COR-L47 (cell line): ENCODE measurements at places on chromosomes 13 and 19.

DNA sequence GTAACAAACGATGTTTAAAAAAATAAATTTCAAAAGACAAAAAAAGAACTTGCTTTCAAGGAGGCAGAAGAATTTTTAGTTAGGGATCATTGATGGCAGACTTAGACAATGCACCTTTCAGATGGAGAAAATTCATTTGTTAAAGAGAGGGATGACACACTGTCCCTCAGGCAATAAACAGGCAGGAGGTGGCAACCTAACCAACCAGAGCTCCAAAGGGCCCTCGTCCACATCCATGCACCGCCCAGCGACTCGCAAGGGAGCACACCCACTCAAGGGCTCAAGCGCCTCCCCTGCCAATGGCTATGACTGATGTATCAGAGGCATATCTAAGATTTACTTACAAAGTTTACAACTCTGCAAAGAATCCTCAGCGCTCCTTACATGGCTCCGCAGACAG is 81.9 kb downstream of the TUBGCP3 start:
- no peak for DNase-seq

DNA sequence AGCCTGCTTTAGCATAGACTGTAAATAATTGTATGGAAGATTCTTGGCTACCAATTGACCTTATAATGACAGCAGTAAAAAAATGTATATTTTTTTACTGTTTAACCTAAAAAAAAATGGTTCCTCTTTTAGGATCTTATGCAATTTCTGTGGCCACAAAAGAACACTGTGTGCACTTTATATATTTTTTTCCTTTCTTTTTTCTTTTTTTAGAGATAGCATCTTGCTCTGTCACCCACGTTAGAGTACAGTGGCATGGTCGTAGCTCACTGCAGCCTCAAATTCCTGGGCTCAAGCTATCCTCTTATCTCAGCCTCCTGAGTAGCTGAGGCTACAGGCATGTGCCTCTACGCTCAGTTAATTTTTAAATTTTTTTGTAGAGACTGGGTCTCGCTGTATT is 6.1 kb downstream of the FLT3 start:
- no peak for DNase-seq

- DNase-seq: no peak
Measured at GRCh38 chr19:7983995-7984837, 21.2 kb downstream of the ELAVL1 start.

DNA sequence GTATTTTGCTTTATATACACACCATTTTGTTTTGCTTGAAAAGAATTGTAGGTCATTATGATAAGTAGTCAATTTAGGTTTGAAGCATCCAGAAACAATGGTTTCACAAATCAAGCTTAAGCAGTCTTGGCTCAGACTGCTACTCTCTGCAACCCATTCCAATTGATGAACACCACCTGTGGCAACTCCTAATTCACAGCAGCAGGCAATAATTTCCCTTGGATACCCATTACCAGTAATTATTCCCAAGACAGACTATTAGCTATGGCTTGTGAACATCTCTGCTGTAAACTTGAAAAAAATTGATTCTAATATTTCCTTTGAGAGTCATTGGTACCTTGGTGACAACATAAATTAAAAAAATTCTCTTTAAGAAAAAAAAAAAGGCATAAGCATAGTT is 299.3 kb upstream of the SLITRK6 start:
- peak; percentile 75 for DNase-seq

DNA sequence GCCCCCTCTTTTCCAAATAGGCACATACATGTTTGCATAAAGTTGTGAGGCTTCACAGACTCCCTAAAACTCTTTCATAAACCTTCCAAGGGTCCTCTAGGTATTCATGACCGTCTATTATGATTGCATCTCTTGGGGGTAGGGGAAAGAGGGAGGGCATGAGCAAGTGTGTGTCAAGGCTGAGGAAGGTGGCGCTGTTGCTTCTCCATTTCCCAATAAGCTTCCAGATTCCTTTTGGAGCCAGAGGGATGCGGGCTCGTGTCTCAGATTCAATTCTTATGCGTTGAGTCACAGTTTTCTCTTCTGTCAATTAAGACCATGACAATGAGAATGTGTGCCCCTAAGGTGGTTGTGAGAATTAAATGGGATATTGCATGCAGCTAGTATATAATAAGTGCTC is 51.0 kb upstream of the CYP2A7 start:
- DNase-seq: no peak

GRCh38 chr19:19170053-19170872 is at the start of gene MEF2B:
Gene MEF2B (minus strand): TSS chr19:19170263. CDS start chr19:19150735, 19,528 bp downstream.
- peak; percentile 59 for DNase-seq

DNA sequence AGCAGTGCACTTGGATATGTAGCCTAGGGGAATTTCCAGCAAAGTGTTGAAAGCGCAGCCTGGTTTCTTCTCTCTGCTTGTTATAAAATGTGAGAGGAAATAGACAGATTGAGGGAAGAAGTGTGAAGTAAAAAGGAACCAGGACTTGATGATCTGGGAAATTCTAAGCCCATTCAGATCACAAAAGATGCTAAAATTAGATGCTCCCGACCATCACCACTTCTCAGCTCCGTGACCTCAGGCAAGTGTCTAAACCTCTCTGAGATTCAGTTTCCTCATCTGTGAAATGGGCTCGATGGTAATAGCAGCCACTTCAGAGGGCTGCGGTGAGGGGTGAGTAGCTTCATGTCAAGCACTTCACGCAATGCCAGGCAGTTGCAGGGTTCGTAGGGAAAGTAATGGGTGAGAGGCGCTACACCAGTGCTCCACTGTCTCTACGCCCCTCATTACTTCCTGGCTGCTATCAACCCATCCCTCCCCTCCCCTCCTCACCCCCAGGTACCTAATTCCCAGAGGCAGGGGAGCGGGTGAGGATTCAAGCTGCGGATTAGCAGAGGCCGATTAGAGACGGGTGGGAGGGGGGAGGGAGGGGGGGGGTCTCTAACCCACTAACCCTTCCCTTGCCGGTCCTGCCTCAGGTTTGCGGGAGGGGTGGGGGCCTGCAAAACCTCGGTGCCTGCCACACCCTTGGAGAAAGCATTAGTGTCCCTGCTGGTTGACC is 9.0 kb upstream of the NFIC start:
- no peak for DNase-seq

- DNase-seq: no peak
Measured at GRCh38 chr13:40664350-40665125, 1.9 kb downstream of the FOXO1 start.

DNA sequence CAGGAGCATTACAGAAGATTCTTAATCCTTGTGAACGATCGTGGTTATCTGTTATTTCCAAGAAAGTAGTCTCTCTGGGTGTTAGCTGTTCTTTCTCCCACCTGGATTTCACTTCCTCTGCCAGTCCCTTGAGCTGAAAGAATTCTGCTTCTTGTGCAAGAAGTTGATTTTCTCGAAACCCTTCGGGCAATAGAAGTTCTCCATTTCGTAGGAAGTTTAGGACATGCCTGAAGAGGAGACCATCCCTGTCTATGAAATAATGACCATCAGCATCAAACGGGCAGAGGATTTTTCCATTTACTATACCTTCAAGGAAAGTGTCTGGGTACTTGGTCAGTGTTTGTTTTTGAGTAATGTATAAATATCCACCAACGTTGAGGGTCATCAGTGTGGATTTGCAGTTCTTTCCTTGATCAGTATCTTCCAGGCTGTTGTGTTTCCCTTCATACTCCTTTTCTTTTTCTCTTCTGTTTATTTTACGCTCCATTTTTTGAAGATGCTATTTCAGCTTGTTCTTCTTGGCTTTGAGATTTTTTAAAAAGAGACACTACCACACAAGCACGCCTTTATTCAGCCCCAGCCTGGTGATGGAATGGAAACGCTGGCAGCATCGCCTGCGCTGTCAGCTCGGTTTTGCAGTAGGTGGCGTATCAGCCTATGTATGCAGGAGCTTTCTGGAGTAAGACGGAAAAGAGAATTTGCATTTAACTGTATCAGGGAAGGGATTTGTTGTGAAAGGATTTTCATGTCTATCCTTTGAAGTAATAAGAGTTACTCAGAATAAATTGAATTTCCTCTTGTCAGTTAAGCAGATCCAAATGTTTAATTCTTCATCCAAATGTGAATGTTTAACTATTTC is 6.5 kb downstream of the KCTD4 start:
- no peak for DNase-seq

DNA sequence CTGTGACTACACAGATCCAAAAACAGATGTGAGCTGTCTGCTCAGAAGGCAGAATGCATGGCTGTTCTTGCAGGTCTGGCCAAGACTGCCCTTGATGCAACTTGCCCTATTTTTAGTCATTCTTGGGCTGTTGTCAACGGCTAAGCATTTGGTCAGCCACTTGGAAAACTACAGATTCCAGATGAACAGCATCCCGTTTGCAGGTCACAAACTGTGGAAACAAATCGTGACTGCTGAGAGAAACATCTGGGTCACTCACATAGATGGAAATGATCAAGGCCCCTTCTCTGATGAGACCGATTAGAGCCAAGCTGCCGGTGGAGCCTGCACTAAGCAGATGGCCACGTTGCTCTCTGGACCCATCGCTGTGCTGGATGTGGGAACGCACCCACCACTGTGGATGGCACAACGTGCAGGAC is 15.4 kb upstream of the METTL21C start:
- DNase-seq: no peak

GRCh38 chr13:70203661-70204229 is 95.5 kb upstream of the KLHL1 start:
- peak; percentile 5 for DNase-seq

DNA sequence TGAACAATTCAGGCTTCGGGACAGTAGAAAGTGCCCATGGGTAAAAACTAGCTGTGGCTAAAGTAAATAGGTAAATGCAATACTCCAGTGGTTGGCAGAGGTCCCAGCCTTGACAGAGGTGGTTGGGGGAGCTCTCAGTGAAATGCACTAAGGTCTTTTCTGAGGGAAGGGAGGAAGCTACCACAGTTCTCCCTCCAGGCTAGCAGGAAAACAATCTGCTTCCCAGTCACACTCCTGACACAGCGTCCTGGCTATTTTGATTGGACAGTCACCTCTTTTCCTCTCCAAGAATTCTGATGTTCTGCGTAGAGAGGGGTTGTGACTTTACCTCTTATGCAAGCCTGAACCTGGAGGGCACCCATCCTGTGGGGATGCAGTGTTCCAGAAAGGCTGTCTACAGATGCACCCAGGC is 128.7 kb downstream of the CYSLTR2 start:
- DNase-seq: no peak

DNA sequence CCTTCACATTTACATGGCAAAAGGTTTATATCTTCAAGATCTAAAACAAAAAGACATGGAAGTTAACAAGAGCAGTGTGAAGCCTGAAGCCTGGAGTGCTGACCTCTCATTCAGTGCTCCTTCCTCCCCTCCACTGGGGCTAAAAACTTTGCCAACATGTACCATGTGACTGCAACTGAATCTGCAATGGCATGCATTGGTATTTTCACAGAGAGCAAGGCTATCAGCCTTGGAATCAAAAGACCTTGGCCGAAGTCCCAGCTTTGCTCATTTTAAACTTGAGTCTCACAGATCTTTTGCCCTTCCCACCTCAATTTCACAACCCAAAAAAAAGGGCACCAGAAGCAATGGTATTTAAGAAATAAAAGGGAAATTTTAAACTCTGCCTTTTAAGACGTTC is 325.1 kb downstream of the DCT start:
- DNase-seq: no peak

GRCh38 chr19:33953023-33953422 is 156.4 kb downstream of the KCTD15 start:
- no peak for DNase-seq

GRCh38 chr19:49549045-49549444 is 21.2 kb downstream of the RCN3 start:
- DNase-seq: no peak

DNA sequence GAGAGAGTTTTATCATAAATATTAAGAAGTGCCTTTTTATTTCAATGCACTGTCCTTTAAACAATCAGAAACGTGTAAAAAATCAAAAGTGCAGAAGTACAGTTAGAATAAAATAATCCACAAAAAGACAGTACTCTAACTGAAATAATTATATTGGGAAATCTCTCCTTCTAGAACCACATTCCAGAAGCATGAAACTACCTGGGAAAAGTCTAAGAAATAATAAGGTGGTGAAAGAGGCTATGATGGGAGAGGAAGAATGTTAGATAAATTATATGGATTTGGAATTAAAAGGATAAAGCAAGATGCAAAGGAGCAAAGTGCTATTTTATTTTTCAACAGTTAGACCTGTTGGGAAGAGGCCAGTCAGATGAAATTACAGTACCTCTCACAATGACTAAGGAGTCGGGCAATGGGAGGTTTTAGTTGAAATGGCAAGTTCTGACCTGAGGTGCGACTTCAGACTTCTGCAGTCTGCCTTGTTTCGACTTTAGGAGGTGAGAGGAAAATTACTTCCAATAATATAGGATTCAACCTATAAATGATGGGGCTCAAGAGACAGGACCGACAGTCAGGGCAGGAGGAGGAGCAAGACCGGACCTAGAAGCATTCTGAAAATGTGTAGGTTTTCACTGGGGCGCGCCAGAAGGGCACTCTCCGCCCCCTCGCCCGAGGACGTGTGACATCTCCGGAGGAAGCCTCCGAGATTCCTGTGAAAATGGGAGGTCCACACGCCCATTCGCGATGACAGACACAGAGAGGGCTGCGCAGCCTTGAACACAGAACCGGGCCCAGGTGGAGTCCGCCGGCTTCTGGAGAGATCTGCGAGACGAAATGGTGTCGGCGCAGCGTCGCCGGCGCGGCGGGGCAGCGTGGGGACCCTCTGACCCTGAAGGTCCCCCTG is 717 bp downstream of the SPRYD7 start:
- peak; percentile 21 for DNase-seq

- no peak for DNase-seq
Measured at GRCh38 chr19:44607049-44607448, 6.3 kb upstream of the IGSF23 start.

DNA sequence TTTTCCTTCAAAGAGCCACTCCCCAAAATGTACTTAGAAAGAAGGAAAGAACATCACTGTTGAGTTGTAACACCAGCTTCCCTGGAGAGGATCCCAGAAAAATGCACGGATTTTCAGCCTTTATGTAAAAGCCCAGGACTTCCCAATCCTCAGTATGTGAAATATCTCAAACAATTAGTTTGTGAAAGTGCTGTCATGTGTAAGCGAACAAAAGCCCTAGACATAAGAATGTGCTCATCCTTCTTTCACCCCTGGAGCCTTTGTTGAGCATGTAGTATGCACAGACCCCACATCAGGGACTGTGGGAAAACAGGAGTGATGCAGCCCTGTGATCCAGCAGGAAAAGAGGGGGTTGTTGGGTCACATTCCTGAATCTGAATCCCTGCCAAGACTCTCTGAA is 441.4 kb upstream of the ZNF507 start:
- DNase-seq: no peak

- DNase-seq: no peak
Measured at GRCh38 chr19:56834564-56835375, 5.8 kb downstream of the PEG3 start.
